Effector memory CD8-positive, alpha-beta T cell (primary cell): ENCODE measurements at places on chromosomes 5 and 9.

GRCh38 chr5:71830681-71831539, 111.8 kb downstream of the CARTPT start:
- H3K4me1 ChIP-seq, result no peaks in the 10 kb centered on the region
- H3K4me3 ChIP-seq, result no peak overlapping the region
- H3K27me3 ChIP-seq, result peaks cover 11% of the 10 kb centered on the region
- H3K36me3 ChIP-seq, result no peaks in the 10 kb centered on the region
- H3K27ac ChIP-seq, result no peak overlapping the region

DNA sequence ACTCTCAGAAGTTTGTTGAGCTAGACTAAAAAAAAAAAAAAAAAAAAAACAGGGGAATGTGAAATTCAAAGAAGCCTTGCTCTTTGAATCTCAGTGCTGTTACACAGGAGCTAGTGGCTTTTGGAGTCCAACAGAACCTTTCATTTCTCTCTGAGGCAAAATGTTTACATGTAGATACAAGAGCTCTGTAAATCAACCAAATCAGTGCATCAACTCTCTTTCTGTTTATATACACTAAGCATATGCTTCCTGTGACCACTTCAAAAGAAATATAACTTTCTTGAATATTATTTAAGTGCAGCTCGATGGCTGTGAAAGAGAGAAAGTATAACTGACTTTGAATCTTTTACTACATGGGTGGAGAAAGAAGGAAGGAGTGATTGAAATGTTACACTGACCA, 115.3 kb upstream of the ITGA1 start:
- no peak overlapping the region for H3K4me3 ChIP-seq
- peaks cover 4% of the 10 kb centered on the region for H3K27me3 ChIP-seq
- no peak overlapping the region for H3K27ac ChIP-seq
- H3K4me1 ChIP-seq, result no peaks in the 10 kb centered on the region

DNA sequence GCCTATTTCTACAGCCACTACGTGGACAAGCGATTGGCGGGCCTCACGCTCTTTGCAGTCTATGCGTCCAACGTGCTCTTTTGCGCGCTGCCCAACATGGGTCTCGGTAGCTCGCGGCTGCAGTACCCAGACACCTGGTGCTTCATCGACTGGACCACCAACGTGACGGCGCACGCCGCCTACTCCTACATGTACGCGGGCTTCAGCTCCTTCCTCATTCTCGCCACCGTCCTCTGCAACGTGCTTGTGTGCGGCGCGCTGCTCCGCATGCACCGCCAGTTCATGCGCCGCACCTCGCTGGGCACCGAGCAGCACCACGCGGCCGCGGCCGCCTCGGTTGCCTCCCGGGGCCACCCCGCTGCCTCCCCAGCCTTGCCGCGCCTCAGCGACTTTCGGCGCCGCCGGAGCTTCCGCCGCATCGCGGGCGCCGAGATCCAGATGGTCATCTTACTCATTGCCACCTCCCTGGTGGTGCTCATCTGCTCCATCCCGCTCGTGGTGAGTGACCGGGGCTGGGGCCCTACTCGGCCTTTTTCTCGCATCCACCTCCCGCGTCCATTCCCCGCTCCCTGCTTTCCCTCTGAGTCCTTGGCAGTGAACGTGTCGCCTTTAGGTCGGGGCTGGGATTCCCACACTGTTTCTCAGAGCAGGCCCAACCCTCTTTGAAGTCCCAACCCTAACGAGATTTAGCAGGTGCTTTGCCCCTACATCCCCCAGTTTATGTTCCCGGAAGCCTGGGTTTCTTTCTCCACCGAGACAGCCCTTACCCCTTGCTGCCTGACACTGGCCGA, 1.8 kb downstream of the PTGER4 start:
- H3K4me3 ChIP-seq, result peak overlapping the region; percentile 100
- H3K4me1 ChIP-seq, result peaks cover 69% of the 10 kb centered on the region
- peaks cover 78% of the 10 kb centered on the region for H3K36me3 ChIP-seq
- peak overlapping the region; percentile 100 for H3K27ac ChIP-seq
- peak; percentile 28 for DNase-seq
- no peaks in the 10 kb centered on the region for H3K27me3 ChIP-seq

- no peak overlapping the region for H3K27ac ChIP-seq
- no peaks in the 10 kb centered on the region for H3K4me1 ChIP-seq
- no peak overlapping the region for H3K4me3 ChIP-seq
- no peak for DNase-seq
- no peaks in the 10 kb centered on the region for H3K36me3 ChIP-seq
Observed at GRCh38 chr9:9846557-9846956, 766.2 kb downstream of the PTPRD start.

- H3K4me3 ChIP-seq, result peak overlapping the region; percentile 49
- H3K4me1 ChIP-seq, result peaks cover 24% of the 10 kb centered on the region
- DNase-seq, result no peak
- H3K27me3 ChIP-seq, result peaks cover 80% of the 10 kb centered on the region
Observed at GRCh38 chr5:135032999-135033861, 798 bp downstream of the PITX1 start.

DNA sequence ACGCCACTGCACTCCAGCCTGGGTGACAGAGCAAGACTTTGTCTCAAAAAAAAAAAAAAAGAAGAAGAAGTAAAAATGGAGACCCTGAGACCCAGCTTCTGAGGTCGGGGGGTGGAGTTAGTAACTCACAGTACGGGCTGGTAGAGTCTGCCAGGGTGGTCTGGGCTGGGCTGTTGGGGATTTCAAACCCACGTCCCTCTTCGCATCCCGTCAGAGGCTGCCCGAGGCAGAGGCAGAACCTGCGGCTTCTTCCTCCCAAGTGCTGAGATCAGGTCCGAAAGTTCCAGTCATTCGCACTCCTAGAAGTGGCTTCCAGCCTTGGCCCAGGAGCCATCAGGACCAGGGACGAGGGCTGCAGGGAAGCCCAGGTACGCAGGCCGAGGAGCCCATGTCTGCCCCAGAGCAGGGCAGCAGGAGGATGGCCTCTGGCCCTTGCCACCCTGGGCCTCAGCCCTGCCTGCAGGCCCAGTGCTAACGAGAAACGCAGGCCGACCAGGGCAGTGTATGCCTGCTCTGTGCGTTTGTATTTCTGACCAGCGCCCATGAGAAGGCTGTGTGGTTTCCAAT, 9.9 kb upstream of the SLC2A6 start:
- no peaks in the 10 kb centered on the region for H3K36me3 ChIP-seq
- no peak overlapping the region for H3K4me3 ChIP-seq
- peaks cover 32% of the 10 kb centered on the region for H3K27me3 ChIP-seq
- peaks cover 4% of the 10 kb centered on the region for H3K4me1 ChIP-seq

DNA sequence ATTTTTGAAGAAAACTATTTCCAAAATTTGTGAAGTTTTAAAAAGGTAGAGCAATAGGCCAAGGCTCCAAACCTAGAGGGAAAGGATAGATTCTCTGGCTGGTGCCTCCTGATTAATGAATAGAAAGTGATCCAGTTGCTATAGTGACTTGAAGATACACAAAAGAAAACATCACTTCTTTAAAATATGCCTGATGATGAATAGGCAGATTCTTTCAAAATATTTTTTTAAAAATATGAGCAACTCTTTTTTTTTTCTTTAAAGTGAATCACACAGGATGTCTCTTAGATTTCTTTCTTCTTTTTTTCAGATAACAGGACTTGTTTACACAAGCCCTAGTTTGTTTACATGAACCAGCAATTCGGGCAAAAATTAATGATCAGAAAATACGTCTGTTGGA, 124.4 kb downstream of the RFK start:
- no peaks in the 10 kb centered on the region for H3K27me3 ChIP-seq
- H3K27ac ChIP-seq, result no peak overlapping the region
- DNase-seq, result no peak
- H3K36me3 ChIP-seq, result no peaks in the 10 kb centered on the region

- no peak overlapping the region for H3K4me3 ChIP-seq
- no peak for DNase-seq
- H3K36me3 ChIP-seq, result no peaks in the 10 kb centered on the region
- H3K4me1 ChIP-seq, result no peaks in the 10 kb centered on the region
- H3K27me3 ChIP-seq, result peaks cover 6% of the 10 kb centered on the region
Observed at GRCh38 chr5:56647099-56647850, 168.1 kb upstream of the MAP3K1 start.

DNA sequence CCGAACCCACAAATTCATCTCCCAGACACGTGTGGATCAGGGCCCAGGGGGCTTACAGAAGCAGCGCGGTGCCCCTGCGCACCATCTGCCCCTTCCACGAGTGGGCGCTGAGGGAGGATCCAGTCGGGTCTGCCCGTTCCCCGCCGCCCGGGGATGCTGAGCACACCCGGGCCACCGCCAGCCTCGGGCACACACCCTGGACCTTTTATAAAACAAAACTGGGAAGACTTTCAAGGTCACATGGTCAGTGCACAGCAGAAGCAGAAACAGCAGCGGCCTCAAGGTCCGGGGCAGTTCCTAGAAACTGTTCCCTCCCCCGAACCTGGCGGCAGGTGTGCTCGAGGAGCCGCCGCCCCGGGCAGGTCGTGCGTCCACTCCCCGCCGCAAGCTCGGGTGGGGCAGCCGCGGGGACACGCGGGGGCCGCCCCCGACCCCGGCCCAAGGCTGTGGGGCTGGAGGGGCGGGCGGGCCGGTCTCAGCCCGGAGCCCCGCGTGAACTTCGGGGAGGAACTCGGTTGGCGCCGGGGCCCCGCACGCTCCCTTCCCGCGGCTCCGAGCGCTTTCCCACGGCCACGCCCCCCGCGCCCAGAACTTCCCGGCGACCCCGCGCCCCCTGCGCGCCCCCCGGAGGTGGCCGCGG, 633 bp upstream of the PPP1R26 start:
- no peak for DNase-seq
- H3K27ac ChIP-seq, result peak overlapping the region; percentile 60
- H3K4me1 ChIP-seq, result peaks cover 3% of the 10 kb centered on the region
- H3K27me3 ChIP-seq, result peaks cover 58% of the 10 kb centered on the region
- H3K36me3 ChIP-seq, result no peaks in the 10 kb centered on the region

DNA sequence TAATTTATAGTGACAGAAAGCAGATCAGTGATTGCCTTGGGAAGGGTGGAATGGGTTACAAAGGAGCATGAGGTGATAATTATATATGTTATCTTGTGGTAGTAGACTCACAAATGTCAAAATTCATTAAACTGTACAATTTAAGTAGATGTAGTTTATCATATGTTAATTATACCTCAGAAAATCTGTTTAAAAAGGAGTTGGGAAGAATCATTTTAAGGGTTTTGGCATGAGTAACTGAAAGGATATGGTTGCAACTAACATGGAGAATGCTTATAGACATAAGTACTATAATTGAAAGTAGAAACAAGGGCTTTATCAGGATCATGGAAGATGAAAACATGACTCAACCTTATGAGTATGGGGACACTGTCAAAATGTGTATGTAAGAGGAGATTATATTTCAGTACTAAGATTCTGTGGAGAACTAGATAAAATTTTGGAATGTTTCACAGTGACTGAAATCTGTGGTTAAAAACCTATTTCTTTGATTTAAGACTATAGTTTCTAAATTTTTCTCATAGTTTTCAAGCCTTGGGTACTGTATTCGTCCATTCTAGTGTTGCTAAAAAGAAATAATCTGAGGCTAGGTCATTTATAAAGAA, 73.3 kb downstream of the FCHO2 start:
- peaks cover 3% of the 10 kb centered on the region for H3K4me1 ChIP-seq
- H3K36me3 ChIP-seq, result peaks cover 14% of the 10 kb centered on the region
- DNase-seq, result no peak
- H3K27me3 ChIP-seq, result no peaks in the 10 kb centered on the region
- H3K27ac ChIP-seq, result no peak overlapping the region

GRCh38 chr5:31434898-31435297, 97.0 kb downstream of the DROSHA start:
- peaks cover 22% of the 10 kb centered on the region for H3K36me3 ChIP-seq
- DNase-seq, result no peak
- H3K27me3 ChIP-seq, result no peaks in the 10 kb centered on the region
- no peak overlapping the region for H3K4me3 ChIP-seq
- H3K27ac ChIP-seq, result no peak overlapping the region
- H3K4me1 ChIP-seq, result peaks cover 1% of the 10 kb centered on the region

- peaks cover 23% of the 10 kb centered on the region for H3K36me3 ChIP-seq
- no peak overlapping the region for H3K4me3 ChIP-seq
- H3K27me3 ChIP-seq, result no peaks in the 10 kb centered on the region
- peak overlapping the region; percentile 74 for H3K27ac ChIP-seq
Observed at GRCh38 chr9:137664676-137665075, 45.9 kb downstream of the EHMT1 start.

- no peak overlapping the region for H3K4me3 ChIP-seq
- H3K27ac ChIP-seq, result no peak overlapping the region
- no peaks in the 10 kb centered on the region for H3K27me3 ChIP-seq
- H3K36me3 ChIP-seq, result no peaks in the 10 kb centered on the region
Observed at GRCh38 chr5:163177971-163178370, 259.4 kb upstream of the CCNG1 start.

DNA sequence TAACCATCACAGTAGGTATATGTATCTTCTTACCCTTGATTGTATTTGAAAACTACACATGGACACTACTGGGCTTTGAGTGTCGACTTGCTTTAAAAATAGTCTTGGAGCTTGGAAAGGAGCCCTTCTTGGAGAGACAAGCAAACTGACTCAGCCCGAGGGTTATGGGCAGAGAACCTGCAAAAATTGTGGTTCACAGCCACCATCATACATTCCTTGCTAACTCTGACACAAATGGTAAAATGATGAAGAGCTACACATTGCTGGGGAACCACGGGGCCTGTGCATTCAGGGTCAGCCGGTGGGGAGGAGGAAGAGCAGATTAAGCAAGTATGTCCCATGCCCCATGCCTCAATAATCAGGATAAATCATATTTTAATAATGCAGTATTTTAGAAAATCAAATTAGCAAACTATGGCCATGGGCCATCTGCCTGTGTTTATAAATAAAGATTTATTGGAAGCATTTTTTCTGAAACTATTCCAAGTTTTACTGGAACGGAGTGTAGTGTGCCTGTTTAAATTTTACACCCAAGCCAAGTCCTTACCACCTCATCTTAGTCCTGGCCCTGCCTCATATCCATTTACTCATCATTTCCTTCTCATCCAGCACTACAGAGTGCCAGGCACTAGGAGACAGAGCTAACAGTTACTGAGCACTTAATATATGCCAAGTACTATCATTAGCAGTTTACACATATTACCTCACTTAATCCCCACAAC, 195.7 kb downstream of the PALM2AKAP2 start:
- no peaks in the 10 kb centered on the region for H3K36me3 ChIP-seq
- no peak for DNase-seq
- no peaks in the 10 kb centered on the region for H3K4me1 ChIP-seq
- peaks cover 10% of the 10 kb centered on the region for H3K27me3 ChIP-seq

- DNase-seq, result no peak
- H3K27ac ChIP-seq, result no peak overlapping the region
- H3K4me1 ChIP-seq, result peaks cover 4% of the 10 kb centered on the region
Observed at GRCh38 chr9:111886983-111887718, 9.5 kb upstream of the UGCG start.

- no peak overlapping the region for H3K27ac ChIP-seq
- DNase-seq, result no peak
- H3K27me3 ChIP-seq, result peaks cover 11% of the 10 kb centered on the region
- H3K36me3 ChIP-seq, result no peaks in the 10 kb centered on the region
- H3K4me1 ChIP-seq, result peaks cover 4% of the 10 kb centered on the region
Observed at GRCh38 chr5:107814183-107814827, 143.6 kb upstream of the EFNA5 start.

GRCh38 chr9:129671519-129671918, 6.1 kb downstream of the PRRX2 start:
- H3K27ac ChIP-seq, result peak overlapping the region; percentile 32
- no peak for DNase-seq
- H3K27me3 ChIP-seq, result peaks cover 58% of the 10 kb centered on the region
- no peak overlapping the region for H3K4me3 ChIP-seq

- peaks cover 3% of the 10 kb centered on the region for H3K4me1 ChIP-seq
- no peaks in the 10 kb centered on the region for H3K27me3 ChIP-seq
- no peak overlapping the region for H3K4me3 ChIP-seq
- no peak overlapping the region for H3K27ac ChIP-seq
- DNase-seq, result no peak
Observed at GRCh38 chr9:121945849-121946248, 147.3 kb downstream of the TTLL11 start.

GRCh38 chr5:167916261-167916691, 375.2 kb upstream of the WWC1 start:
- H3K4me1 ChIP-seq, result no peaks in the 10 kb centered on the region
- no peak for DNase-seq
- no peak overlapping the region for H3K4me3 ChIP-seq
